Activated T-helper 1 cell treated with anti-CD3 and anti-CD28 coated beads, Interleukin-12 subunit alpha, Interleukin-12 subunit beta, Interleukin-2, Interleukin-4 antibody, amounts not matched to agents 30 ng/mL and 10 ng/mL and 1 ng/mL, durations not matched to agents 14 hours and 24 hours and 36 hours (primary cell): ENCODE measurements at places on chromosomes 4 and X. TPM values are rescaled to one million over a fixed set of nuclear protein-coding genes. Genes with fewer than 3 reads are reported as not detected.
A peak's percentile ranks its signal among the peaks of the same experiment; 100 is the strongest.

- peaks cover 17% of the 10 kb centered on the region for H3K36me3 ChIP-seq
- H3K27me3 ChIP-seq: no peaks in the 10 kb centered on the region
Observed at GRCh38 chrX:21847342-21847741, 7.9 kb downstream of the MBTPS2 start.

GRCh38 chrX:149504226-149504914 is 736 bp downstream of the IDS start:
- peak overlapping the region; percentile 99 for H3K4me3 ChIP-seq
- DNase-seq: peak; percentile 63
- peaks cover 18% of the 10 kb centered on the region for H3K36me3 ChIP-seq

GRCh38 chrX:31604629-31605221 is 532.9 kb upstream of the FTHL17 start:
- H3K27me3 ChIP-seq: no peaks in the 10 kb centered on the region
- H3K4me3 ChIP-seq: no peak overlapping the region
- H3K4me1 ChIP-seq: no peaks in the 10 kb centered on the region
- no peaks in the 10 kb centered on the region for H3K36me3 ChIP-seq
- H3K27ac ChIP-seq: no peak overlapping the region

- no peaks in the 10 kb centered on the region for H3K4me1 ChIP-seq
- no peak overlapping the region for H3K4me3 ChIP-seq
- no peak for DNase-seq
- H3K36me3 ChIP-seq: no peaks in the 10 kb centered on the region
- H3K27me3 ChIP-seq: no peaks in the 10 kb centered on the region
Observed at GRCh38 chr4:67084783-67085182, 460.5 kb downstream of the CENPC start.

- H3K36me3 ChIP-seq: peaks cover 45% of the 10 kb centered on the region
- DNase-seq: no peak
- peaks cover 66% of the 10 kb centered on the region for H3K4me1 ChIP-seq
- no peaks in the 10 kb centered on the region for H3K27me3 ChIP-seq
Observed at GRCh38 chrX:2708021-2708420, 16.9 kb downstream of the CD99 start.

GRCh38 chrX:110012818-110013485 is 10.0 kb downstream of the TMEM164 start:
- no peak overlapping the region for H3K4me3 ChIP-seq
- no peaks in the 10 kb centered on the region for H3K27me3 ChIP-seq
- no peak overlapping the region for H3K27ac ChIP-seq
- peaks cover 20% of the 10 kb centered on the region for H3K36me3 ChIP-seq
- DNase-seq: no peak

DNA sequence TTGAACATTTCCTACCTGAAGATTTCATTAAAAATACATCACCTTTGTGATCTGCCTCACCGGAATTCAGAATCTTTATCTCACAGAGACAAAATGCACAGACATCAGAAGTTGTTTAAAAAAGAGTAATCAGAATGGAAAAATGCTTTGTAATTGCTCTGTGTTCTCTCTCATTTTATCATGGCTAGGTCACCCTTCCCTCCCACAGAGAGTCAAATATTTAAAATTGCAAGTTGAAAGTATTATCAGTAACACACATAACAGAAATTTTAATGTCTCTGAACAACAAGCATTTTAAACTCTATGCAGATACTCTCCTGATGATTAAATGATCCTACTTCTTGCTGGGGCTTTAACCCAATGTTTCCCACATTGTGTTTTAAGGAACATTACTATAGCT is 362.0 kb downstream of the CBLL2 start:
- no peak overlapping the region for H3K4me3 ChIP-seq
- no peak for DNase-seq
- H3K36me3 ChIP-seq: no peaks in the 10 kb centered on the region
- no peak overlapping the region for H3K27ac ChIP-seq
- no peaks in the 10 kb centered on the region for H3K27me3 ChIP-seq

- H3K36me3 ChIP-seq: peaks cover 6% of the 10 kb centered on the region
- peaks cover 3% of the 10 kb centered on the region for H3K27me3 ChIP-seq
- peaks cover 9% of the 10 kb centered on the region for H3K4me1 ChIP-seq
- peak overlapping the region; percentile 99 for H3K4me3 ChIP-seq
Observed at GRCh38 chrX:46758163-46758955, 559 bp downstream of the SLC9A7 start.

DNA sequence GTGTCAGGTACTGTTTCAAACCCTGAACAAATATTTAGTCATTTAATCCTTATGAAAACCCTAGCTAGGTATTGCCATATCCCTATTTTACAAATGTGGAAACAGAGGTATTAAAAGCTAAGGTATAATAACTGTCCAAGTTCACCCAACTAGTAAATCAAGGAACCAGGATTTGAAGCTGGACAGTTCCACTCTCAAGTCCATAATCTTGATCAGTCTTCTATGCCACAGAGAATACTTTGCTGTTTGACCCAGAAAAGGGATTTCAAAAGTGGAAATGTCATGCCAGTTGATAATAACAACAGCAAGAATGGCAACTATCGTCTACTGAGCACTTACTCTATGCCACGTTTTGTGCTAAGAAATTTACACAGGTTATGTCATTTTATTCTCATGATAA is 90.4 kb upstream of the KIT start:
- H3K36me3 ChIP-seq: no peaks in the 10 kb centered on the region
- H3K4me1 ChIP-seq: peaks cover 5% of the 10 kb centered on the region
- H3K4me3 ChIP-seq: no peak overlapping the region
- DNase-seq: no peak

DNA sequence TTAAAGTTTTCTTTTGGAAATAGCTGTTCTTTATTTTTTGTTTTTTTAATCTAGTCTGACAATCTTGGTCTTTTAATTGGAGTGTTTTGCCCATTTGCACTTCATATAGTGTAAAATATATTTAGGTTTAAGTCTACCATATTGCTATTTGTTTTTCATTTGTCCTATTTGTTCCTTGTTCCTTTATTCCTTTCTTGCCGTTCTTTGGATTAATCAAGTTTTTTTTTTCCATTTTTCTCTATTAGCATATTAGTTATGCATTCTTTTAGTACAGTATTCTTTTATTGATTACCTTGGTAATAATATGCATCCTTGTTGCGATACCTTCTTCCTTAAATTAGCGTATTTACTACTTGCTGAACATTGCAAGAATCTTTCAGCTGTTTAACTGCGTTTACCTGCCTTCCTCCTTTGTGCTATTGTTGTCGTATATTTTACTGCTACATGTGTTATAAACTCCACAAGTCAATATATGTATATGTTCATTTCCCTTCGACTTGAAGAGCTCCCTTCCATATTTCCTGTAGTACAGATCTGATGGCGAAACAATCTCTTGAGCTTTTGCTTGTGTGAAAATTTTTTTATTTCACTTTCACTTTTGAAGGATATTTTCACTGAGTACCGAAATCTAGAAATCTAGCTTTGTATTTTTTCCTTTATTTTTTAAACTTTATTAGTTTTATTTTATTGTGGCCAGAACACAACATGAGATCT is 23.9 kb upstream of the RNF212 start:
- peaks cover 13% of the 10 kb centered on the region for H3K4me1 ChIP-seq
- H3K27me3 ChIP-seq: peaks cover 21% of the 10 kb centered on the region
- peak overlapping the region; percentile 75 for H3K27ac ChIP-seq
- H3K36me3 ChIP-seq: no peaks in the 10 kb centered on the region
- H3K4me3 ChIP-seq: peak overlapping the region; percentile 65

- H3K27ac ChIP-seq: peak overlapping the region; percentile 89
- peaks cover 8% of the 10 kb centered on the region for H3K36me3 ChIP-seq
- no peaks in the 10 kb centered on the region for H3K27me3 ChIP-seq
- H3K4me1 ChIP-seq: peaks cover 28% of the 10 kb centered on the region
Observed at GRCh38 chrX:20412871-20413486, 146.3 kb upstream of the RPS6KA3 start.

DNA sequence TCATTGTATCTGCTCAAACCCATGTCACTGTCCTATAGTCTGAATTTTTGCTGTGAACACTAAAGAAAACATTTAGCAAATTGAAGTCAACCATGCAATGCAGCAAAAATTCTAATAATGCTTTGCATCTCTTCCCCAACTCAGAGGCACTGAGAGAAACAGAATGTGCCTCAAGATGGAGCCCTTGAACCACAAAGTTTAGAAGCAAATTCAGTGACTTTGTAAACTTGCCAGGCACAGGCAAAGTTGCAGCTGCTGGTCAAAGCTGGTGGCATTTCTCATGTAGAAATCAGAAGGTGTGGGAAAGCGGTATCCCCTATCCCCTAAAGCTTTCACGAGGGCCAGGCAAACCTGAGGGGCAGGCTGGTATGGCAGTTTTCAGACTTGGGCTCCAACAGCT is 121.7 kb upstream of the DIPK2B start:
- H3K4me1 ChIP-seq: no peaks in the 10 kb centered on the region
- H3K27ac ChIP-seq: no peak overlapping the region
- H3K36me3 ChIP-seq: no peaks in the 10 kb centered on the region
- H3K27me3 ChIP-seq: peaks cover under 1% of the 10 kb centered on the region

- H3K4me1 ChIP-seq: peaks cover 27% of the 10 kb centered on the region
- H3K4me3 ChIP-seq: no peak overlapping the region
- H3K27me3 ChIP-seq: peaks cover 4% of the 10 kb centered on the region
- H3K27ac ChIP-seq: peak overlapping the region; percentile 20
- DNase-seq: peak; percentile 16
Observed at GRCh38 chrX:40468033-40468846, 112.5 kb upstream of the ATP6AP2 start.

DNA sequence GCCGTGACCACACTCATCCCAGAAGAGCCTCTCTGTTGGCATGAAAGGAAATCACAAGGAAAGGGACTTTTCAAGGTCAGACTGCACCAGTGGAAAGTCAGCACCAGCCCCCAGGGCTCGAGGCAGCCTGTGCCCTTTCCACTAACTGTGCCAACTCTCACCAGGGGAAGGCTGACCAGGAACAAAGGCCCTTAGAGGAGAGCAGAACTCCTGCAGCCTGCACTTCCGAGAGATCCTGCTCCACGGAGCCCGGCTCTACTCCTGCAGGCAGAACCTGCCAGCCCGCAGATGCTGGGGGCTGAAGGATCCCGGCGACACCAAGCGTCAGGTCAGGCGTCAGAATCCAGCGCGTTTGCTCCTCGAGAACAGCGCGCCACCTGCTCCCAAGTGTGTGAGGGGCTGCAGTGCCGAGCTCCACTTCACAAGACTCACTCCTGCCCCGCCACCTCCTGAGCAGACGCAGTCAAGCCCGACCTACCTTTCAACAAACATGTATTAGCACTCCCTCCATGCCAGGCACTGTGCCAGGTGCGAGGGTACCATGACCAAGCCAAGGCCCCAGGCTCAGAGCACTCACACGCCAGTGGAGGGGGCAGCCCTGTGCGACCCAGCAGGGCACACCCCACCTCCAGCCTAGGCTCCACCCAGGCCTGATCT is 13.6 kb upstream of the HELT start:
- DNase-seq: no peak
- H3K4me1 ChIP-seq: peaks cover 9% of the 10 kb centered on the region
- no peak overlapping the region for H3K27ac ChIP-seq

- no peaks in the 10 kb centered on the region for H3K4me1 ChIP-seq
- H3K4me3 ChIP-seq: no peak overlapping the region
- no peak for DNase-seq
Observed at GRCh38 chr4:187887906-187888305, 107.7 kb upstream of the ZFP42 start.

DNA sequence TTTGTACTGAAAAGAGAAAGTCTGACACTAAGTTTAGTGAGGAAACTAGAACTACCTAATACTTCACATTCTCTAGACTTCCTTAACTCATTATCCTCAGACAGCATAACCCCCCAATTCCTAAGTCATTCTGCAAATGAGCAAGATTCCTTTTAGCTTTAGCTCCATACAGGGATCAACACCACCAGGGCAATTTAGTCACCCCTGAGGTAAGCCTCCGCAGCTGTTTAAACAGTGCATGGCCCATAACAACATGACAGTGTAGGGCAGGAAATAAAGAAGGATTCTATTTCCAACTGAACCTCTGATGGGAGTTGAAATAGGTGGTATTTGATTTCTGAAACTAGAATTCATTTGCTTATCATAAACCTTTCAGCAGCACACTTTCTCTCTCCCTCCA is 112.8 kb upstream of the DKK2 start:
- no peaks in the 10 kb centered on the region for H3K27me3 ChIP-seq
- no peaks in the 10 kb centered on the region for H3K4me1 ChIP-seq
- no peaks in the 10 kb centered on the region for H3K36me3 ChIP-seq
- no peak for DNase-seq
- no peak overlapping the region for H3K27ac ChIP-seq
- H3K4me3 ChIP-seq: no peak overlapping the region

- H3K27ac ChIP-seq: no peak overlapping the region
- H3K27me3 ChIP-seq: no peaks in the 10 kb centered on the region
- peaks cover 5% of the 10 kb centered on the region for H3K4me1 ChIP-seq
- peaks cover 4% of the 10 kb centered on the region for H3K36me3 ChIP-seq
- DNase-seq: no peak
Observed at GRCh38 chr4:147764337-147764736, 32.4 kb downstream of the ARHGAP10 start.

- no peak for DNase-seq
- H3K4me3 ChIP-seq: no peak overlapping the region
Observed at GRCh38 chr4:110808351-110808878, 185.5 kb upstream of the PITX2 start.

DNA sequence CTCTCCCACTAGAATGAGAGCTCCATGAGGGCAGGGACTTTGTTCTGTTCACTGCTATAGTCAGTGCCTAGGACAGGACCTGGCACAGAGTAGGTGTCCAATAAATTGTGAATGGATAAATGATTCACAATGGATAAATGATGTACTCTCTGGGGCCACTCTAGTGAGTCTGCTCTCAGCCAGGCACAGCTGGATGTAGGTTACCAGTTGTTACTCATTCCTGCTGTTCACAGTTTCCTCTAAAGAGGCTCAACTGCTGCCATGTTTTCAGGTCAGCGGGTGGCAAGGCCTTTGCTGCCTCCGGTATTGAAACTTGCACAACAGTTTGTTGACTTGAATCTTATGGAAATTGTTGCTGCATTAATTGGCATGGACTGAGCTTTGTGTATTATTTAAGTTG is 99.1 kb downstream of the NHSL2 start:
- no peak for DNase-seq
- H3K36me3 ChIP-seq: no peaks in the 10 kb centered on the region
- H3K27me3 ChIP-seq: peaks cover 31% of the 10 kb centered on the region
- no peaks in the 10 kb centered on the region for H3K4me1 ChIP-seq
- H3K27ac ChIP-seq: no peak overlapping the region
- no peak overlapping the region for H3K4me3 ChIP-seq

The MUC7 gene
- not detected in 2 replicates for total RNA-seq

The RTL3 gene
- total RNA-seq: 0.07 TPM in 1 of 2 replicates, not detected in the other

The ANKRD17 gene
- 68.6 and 72.4 TPM in 2 replicates for total RNA-seq

The CCDC149 gene
- not detected in 2 replicates for total RNA-seq

The LDB2 gene
- not detected in 2 replicates for total RNA-seq

The TECRL gene
- not detected in 2 replicates for total RNA-seq
